ENCODE measurements at places on chromosomes 2 and 18.

GRCh38 chr2:133532919-133533318, 35.3 kb downstream of the NCKAP5 start:
- no peak for DNase-seq

DNA sequence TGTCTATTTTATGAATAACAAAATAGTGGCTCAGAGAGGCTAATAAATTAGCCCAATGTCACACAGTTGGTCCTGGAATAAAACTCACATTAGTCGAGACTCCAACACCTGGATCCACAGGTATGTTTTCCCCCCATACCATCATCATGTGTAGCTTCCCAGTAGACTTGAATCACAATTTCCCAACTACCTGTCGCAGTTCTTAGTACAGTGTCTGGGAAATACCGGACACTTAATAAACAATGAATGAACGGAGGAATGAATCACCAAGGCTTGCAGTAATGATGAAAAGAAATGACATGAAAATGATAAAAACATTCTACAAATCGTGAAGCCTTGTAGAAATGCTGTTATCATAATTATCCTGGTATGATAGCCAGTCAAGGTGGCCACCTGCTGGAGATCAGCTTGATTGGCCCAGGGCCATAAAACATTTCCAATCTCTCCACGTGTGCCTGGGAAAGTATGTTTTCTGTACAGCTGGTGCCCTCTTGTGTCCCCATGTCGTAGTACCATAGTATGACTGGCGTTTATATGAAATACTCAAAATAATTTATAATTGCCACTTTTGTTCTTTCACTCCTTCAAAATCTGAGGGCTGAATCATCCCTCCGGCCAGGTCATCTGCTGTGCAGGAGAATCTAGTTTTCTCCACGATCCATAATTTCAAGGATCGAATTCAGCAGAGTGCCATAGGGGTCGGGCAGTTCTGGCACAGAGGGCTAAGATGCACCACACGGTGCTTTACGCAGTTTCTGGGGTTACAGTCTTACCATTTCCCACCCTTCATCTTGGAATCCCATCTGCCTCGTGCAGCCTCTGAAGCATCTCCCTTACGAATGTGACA, 95.4 kb downstream of the LAMA1 start:
- no peak for DNase-seq

GRCh38 chr2:36214691-36215090, 140.9 kb upstream of the CRIM1 start:
- peak; percentile 54 for DNase-seq

GRCh38 chr2:159124441-159124911, 156.0 kb downstream of the TANC1 start:
- DNase-seq: peak; percentile 92

DNA sequence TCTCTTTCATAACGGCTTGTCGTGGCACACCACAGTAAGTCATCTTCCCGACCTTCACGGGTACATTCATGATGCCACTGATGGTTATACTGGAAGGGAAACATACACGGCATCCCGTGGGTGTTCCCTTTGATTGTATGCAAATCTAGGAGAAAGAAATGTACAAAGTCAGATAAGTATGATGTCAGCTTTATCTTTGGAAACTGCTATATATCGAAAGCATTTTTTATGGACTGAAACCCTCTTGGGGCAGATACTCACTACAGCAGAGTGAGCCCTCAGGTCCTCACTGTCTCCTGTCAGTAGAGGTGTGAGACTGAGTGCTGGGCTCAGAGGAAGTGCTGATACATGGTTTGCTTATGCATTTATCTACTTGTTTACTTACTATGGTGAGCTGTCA, 20.4 kb downstream of the PLA2R1 start:
- no peak for DNase-seq

- DNase-seq: peak; percentile 40
Measured at GRCh38 chr2:85582492-85582891, 1.7 kb upstream of the VAMP5 start.

GRCh38 chr2:714005-714741, 37.0 kb upstream of the TMEM18 start:
- DNase-seq: no peak

GRCh38 chr2:69997015-69997830, 35.8 kb upstream of the ASPRV1 start:
- DNase-seq: peak; percentile 88

GRCh38 chr2:206154197-206154596, 5.0 kb downstream of the NDUFS1 start:
- no peak for DNase-seq

DNA sequence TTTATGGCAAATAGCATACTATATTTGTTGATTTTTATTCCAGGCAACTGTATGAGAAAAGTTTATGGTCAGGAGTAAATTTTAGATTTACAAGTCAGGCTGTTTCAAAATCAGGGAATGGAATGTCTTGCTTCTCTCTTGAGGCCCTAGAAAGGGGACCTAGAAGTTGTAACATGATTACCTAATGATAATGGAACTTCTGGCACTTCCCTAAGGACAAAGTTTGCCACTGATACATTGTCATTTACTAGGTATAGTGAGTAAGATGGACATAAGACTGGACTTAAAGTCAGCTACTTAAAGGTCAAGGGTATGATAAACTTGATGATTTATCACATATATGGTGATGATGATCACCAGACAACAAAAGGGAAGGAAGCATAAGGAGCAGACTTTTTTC, 103.3 kb upstream of the VRK2 start:
- DNase-seq: no peak

- DNase-seq: no peak
Measured at GRCh38 chr2:174554529-174555150, 43.0 kb downstream of the WIPF1 start.

GRCh38 chr2:75287624-75288316, 88.5 kb upstream of the TACR1 start:
- DNase-seq: no peak

GRCh38 chr2:151718247-151718646, 16.0 kb downstream of the NEB start:
- no peak for DNase-seq

- DNase-seq: no peak
Measured at GRCh38 chr2:151007365-151007764, 254.3 kb downstream of the RBM43 start.

DNA sequence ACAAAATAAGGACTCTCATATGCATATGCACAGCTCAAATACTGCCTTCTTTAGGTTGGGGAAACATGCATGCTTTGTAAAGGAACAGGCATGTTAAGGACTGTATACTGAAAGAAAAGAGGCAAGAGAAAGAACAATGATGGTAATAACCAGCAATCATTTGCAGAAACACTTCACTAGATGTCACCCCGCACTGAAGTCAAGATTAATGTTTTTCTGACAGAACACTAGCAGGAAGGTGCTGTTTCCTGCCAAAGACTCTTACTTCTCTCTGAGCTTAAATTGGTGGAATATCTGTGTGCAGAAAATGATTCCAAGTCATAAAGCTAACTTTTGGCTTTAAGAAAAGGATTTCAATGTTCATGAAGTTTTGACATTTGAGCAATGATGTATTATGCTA, 19.3 kb upstream of the CSRNP3 start:
- DNase-seq: no peak

- no peak for DNase-seq
Measured at GRCh38 chr18:25284861-25285550, 67.0 kb downstream of the ZNF521 start.

GRCh38 chr2:164014068-164014731, 278.4 kb upstream of the FIGN start:
- DNase-seq: peak; percentile 73

GRCh38 chr2:40352041-40352702, 99.7 kb downstream of the SLC8A1 start:
- no peak for DNase-seq

GRCh38 chr2:236782938-236783337, 213.3 kb downstream of the ACKR3 start:
- DNase-seq: no peak

Measured in islet precursor cell (in vitro differentiated cells).